ENCODE measurements at places on chromosomes 5 and 9.

DNA sequence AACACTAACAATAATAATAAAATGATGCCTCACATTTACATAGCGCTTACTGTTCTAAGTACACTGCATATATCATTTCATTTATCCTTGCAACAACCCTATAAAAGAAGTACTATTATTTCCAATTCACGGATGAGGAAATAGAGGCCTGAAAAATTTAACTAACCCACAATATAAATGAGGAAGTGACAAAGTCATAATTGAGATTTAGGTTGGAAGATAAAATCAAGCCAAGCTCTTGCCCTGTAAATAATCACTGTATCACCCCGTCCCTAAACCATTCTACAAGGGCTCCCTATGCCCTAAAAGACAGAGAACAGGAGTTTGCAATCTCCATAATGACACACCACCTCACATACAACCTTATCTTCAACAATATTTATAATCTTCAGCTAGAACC, 49.6 kb downstream of the STRBP start:
- no peak for DNase-seq

DNA sequence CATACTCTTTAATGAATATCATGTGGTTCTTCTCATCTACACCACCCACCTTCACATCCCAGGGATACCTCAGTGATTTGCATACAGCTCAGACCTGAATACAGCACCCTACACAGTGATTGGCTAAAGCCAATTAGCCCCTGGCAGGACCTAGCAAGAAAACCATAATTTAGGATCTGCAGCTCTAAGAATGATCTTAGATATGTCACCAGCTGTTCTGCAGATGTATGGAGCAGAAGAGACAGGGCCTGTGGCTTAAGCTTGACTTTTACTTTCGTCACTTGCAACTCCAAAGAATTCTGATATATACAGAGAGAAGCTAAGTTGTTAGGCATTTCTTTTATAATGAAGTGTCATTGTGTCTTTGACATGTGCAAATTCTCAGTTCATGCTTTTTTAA, 483.2 kb upstream of the C9orf72 start:
- DNase-seq = no peak

DNA sequence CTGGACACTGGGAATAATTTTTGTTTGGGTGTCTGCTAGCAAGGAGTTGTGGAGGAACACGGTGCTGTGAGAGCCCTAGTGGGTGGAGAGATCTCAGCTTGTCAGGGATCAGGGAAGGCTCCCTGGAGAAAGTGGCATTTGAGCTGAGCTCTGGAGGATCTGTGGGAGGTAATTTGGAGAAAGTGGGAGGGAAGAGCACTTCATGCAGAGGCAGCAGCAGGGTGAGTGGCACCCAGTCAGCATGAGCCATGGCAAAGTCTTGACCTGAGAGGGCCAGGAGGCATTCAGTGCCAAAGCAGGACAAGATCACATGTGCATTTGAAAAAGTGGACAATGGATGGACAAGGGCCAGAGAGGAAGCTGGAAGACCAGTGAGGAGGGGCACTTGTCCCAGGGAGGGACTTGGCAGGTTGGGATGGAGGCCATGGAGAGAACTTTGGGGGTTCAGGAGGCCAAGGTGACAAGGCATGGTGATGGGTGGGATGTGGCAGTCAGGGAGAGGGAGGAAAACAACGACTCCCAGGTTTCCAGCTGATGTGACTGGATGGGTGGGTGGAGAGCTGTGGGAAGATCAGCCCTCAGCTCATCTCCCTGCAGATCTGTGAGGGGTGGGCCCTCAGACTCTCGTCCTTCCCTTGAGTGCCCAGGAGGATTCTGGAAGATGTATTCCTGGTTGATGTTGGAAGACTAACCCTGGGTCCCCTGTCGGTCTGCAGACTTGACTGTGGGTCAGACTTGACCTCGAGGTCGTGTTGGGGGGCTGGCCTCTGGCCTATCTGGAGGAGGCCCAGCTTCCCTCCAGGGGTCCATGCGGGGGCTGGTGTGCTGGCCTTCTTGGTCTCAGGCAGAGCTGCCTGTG, 68.9 kb upstream of the PITX1 start:
- DNase-seq = no peak

- DNase-seq = no peak
Measured at GRCh38 chr9:95605816-95606488, 89.2 kb upstream of the PTCH1 start.

- peak; percentile 3 for DNase-seq
Measured at GRCh38 chr9:96294159-96294545, 7.8 kb downstream of the HSD17B3 start.

GRCh38 chr9:36191290-36191645, 547 bp downstream of the CLTA start:
- DNase-seq = no peak

DNA sequence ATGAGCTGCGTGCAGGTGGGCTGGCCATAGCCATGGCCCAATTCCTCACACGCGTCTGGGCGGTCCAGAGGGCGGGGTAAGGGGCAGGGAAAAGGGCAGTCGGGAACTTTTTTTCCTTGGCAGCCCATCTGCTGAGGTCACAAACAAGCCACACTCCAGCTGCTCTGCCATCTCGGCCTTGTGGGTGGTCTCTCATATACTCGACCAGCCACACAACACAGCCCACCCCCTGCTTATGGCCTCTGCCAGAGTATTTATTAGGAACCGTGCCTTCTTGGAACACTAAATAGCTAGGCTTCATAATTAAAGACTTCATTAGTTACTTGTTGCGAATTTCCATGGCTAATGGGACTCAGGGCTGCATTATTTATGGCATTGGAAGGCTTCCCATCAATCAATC, 98.5 kb upstream of the LHFPL2 start:
- DNase-seq = no peak

Measured in fibroblast of upper back skin (primary cell).